ENCODE measurements at places on chromosomes 12 and 14.

- DNase-seq = no peak
Observed at GRCh38 chr12:117494833-117495655, 133.6 kb upstream of the NOS1 start.

- DNase-seq = no peak
Observed at GRCh38 chr12:6425590-6426531, 18.9 kb upstream of the CD27 start.

- no peak for DNase-seq
Observed at GRCh38 chr12:19010726-19011125, 118.8 kb upstream of the PLEKHA5 start.

DNA sequence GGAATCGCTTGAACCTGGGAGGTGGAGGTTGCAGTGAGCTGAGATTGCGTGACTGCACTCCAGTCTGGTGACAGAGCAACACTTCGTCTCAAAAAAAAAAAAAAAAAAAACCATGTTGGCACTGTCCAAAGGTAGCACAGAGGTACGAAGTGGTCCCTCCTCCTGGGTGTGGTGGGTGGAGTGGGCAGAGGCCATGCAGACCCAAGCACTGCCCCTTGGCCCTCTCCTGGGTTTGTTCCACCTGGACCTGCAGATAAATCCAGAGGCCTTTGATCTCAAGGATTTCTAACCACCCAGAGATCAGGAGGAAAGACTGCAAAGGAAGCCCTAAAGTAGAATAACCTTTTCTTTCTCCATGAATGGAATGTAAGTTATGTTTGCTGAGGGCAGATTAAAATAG, 8.7 kb upstream of the GALNT6 start:
- DNase-seq = no peak

- DNase-seq = no peak
Observed at GRCh38 chr12:78398750-78399149, 465.8 kb upstream of the SYT1 start.

- no peak for DNase-seq
Observed at GRCh38 chr12:23495472-23495871, 454.0 kb downstream of the SOX5 start.

GRCh38 chr12:93850481-93851256, 173.5 kb downstream of the CRADD start:
- DNase-seq = no peak

GRCh38 chr12:80184926-80185325, 85.6 kb downstream of the OTOGL start:
- no peak for DNase-seq

- DNase-seq = peak; percentile 94
Observed at GRCh38 chr12:10749700-10750384, 26.7 kb upstream of the YBX3 start.

- no peak for DNase-seq
Observed at GRCh38 chr12:95548056-95548538, 3.2 kb downstream of the USP44 start.

DNA sequence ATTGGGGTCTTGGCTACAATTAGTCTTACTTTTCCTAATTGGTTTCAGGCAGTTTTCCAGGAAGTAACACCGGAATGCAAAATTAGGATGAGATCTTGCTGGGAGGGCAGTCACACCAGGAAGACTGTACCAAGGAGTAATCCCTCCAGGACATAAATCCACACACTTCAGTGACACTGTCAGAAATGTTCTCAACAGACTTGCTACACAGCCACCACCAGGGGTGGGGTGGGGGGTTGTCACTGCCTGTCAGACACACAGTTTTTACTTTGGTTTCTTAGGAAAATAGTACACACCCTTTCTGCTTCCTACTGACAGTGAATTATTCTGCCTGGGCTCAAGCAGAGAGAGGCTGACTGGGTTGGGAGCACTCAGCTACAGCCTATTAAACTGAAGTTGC, 102.9 kb upstream of the CCDC196 start:
- DNase-seq = no peak

GRCh38 chr12:27332714-27333402, at the start of gene BMAL2:
TSS of gene BMAL2 (plus strand) at chr12:27332836. CDS start at chr12:27333073, 237 bp downstream.
- peak; percentile 74 for DNase-seq

GRCh38 chr14:34386865-34387485, 75.1 kb downstream of the SPTSSA start:
- no peak for DNase-seq

GRCh38 chr12:54579696-54580333, 8.6 kb downstream of the PPP1R1A start:
- peak; percentile 74 for DNase-seq

DNA sequence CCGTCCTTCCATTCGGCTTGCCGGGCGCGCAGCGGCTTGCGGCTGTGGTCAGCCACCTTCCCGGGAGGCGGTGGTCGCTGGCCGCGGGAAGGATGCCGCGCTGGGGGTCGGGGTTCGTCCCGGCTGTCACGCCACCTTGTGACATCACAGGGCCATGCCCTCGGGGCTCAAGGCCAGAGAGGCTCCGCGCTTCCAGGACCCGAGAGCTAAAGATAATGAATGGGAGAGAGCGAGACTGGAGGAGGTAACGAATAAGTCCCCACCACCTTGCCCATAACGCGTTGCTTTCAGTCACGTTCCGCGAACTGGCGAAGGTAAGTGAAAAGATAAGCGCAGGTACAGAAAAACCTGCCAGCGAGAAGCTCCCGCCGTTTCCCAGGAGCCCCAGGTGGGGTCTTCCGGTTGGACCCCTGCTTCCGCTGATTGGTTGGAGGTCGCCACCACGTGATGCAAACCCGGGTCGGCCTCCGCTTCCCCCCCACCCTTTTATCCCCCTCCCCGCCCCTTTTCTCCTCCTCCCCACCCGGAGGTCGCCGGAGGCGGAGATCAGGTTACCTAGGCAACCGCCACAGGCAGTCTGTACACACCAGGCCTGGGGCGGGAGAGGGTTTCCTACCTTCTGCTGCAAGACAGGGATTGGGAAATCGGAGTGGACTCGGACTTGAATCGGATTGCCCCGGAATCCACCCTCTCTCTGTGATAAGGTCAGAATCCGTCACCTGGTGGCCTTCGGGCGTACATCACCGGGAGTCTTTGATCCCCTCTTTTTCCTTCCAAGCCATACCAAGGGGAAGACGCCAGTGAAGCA, at the start of gene LRRC9:
Gene LRRC9, plus strand, starts transcription at position 575 of the 808 bp plus-strand sequence.
- no peak for DNase-seq

- DNase-seq = peak; percentile 62
Observed at GRCh38 chr12:5318874-5319273, 113.0 kb upstream of the NTF3 start.

DNA sequence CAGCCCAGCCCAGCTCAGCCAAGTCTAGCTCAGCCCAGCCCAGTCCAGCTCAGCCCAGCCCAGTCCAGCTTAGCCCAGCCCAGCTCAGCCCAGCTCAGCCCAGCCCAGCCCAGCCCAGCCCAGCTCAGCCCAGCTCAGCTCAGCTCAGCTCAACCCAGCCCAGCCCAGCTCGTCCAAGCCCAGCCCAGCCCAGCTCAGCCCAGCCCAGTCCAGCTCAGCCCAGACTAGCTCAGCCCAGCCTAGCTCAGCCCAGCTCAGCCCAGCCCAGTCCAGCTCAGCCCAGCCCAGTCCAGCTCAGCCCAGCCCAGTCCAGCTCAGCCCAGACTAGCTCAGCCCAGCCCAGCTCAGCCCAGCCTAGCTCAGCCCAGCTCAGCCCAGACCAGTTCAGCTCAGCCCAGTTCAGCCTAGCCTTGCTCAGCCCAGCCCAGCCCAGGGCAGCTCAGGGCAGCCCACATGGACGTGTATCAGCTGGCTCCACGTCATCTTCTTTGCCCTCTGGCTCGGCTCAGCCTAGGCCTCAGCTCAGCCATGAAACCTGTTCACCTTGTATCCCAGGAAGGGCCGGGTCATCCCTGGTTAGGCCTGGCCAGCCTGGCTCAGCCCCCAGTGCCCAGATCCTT, 185.6 kb downstream of the TMEM121 start:
- no peak for DNase-seq

- DNase-seq = no peak
Observed at GRCh38 chr12:46560874-46561273, 188.3 kb upstream of the SLC38A2 start.

DNA sequence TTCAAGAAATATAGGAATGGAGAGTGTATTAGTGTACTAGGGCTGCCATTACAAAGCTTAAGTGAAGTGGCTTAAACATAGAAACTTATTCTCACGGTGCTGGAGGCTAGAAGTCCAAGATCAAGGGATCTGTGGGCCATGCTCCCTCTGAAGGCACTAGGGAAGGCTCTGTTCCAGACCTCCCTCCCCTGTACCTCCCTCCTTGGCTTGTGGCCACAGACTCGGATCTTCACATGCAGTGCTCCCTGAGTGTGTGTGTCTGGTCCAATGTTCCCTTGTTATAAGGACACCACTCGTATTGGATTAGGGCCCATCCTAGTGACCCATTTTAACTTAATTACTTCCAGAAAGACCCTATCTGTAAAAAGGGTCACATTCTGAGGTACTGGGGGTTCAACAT, 225.6 kb downstream of the VRK1 start:
- no peak for DNase-seq

GRCh38 chr12:114168061-114168460, 201.9 kb upstream of the RBM19 start:
- DNase-seq = no peak

DNA sequence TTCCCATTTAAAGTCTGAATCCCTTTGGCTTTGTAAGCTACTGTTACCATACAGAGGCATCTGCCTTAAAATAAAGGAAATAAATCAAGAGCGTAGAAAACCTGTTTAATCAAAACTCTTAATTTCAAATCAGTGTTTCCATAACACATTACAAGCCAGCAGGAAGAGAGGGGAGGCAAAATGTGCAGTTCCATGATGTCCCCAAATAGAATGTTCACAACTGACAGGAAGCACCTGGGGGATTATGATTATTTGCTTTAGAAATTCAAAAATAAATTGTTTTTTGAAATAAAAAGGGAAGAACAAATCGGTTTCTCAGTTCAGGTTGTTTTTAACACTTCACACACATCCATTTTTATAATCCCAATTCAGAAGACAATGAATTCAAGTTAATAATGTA, 21.4 kb downstream of the SOCS2 start:
- DNase-seq = no peak

- DNase-seq = no peak
Observed at GRCh38 chr12:124457287-124458219, 109.9 kb downstream of the NCOR2 start.

GRCh38 chr12:64627771-64628170, 17.5 kb downstream of the RASSF3 start:
- no peak for DNase-seq

GRCh38 chr12:19018302-19018970, 111.1 kb upstream of the PLEKHA5 start:
- DNase-seq = no peak

- DNase-seq = peak; percentile 37
Observed at GRCh38 chr12:132238488-132238854, 90.9 kb downstream of the GALNT9 start.

DNA sequence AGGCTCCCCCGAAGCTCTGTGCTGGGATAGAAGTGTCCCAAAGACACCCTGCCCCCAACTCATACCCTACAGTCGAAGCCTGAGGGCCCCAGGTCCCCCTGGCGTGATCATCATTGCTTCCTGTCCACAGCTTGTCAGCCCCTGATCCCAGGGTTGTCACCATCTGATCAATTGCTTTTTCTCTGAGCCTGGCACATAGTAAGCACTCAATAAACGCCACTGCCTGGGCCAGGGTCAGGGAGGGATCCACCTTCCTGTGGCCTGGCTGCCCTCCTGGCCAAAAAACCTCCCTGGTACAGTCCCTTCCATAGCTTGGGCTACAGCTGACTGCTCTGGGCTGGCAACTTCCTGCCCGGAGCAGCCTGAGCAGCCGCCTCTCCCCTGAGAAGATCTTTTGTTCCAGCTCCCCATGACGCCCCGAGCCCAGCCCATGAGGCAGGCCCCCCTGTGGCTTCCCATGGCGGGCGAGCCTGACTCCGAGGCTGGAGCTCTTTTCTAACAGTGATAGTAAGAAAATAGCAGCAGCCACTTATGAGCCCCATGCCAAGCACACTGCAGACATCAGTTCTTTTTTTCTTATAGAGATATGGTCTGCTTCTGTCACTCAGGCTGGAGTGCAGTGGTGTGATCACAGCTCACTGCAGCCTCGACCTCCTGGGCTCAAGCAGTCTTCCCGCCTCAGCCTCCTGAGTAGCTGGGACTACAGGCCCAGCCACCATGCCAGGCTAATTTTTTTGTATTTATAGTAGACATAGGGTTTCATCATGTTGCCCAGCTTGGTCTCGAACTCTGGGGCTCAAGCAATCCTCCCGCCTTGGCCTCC, 6.5 kb downstream of the SH2B3 start:
- DNase-seq = no peak

DNA sequence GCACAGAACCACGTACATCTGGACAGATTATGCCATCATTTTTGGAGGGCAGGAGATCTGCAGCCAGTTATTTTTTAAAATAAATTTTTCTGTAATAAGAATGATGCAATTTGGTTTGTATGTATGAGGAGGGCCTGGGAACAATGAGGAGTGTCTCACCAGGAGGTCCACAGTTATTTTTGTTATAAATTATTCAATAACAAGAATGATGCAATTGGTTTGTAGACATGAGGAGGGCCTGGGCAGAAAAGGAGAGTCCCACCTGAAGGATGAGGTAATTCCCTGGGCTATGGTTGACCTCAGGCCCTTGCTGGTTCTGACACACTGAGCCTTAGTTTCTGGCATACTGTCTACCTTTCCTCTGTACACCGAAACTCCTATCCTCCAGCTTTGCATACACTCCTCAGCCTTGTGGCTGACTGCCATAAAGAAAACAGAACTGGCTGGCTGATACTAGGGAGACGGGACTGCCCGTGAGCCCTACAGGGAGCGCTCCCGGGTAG, 9.0 kb upstream of the DCD start:
- DNase-seq = no peak

- DNase-seq = no peak
Observed at GRCh38 chr12:11457996-11458645, 62.8 kb upstream of the PRB2 start.

- DNase-seq = no peak
Observed at GRCh38 chr12:124520907-124521306, 46.5 kb downstream of the NCOR2 start.

All from RKO (cell line).